ENCODE measurements at places on chromosomes 2 and 18. TPM values are rescaled to one million over a fixed set of nuclear protein-coding genes. Genes with fewer than 3 reads are reported as not detected.
A peak's percentile ranks its signal among the peaks of the same experiment; 100 is the strongest.

Gene WIPF1
- 1.2 TPM for total RNA-seq

GRCh38 chr18:43277164-43277600 is at the start of gene SYT4:
SYT4 (minus strand) TSS chr18:43277490; CDS start chr18:43277281, 209 bp downstream.
- DNase-seq, result peak; percentile 4

GRCh38 chr2:44937688-44938240 is 3.7 kb upstream of the SIX3 start:
- DNase-seq, result no peak

Gene EVX2
- total RNA-seq, result not detected

DNA sequence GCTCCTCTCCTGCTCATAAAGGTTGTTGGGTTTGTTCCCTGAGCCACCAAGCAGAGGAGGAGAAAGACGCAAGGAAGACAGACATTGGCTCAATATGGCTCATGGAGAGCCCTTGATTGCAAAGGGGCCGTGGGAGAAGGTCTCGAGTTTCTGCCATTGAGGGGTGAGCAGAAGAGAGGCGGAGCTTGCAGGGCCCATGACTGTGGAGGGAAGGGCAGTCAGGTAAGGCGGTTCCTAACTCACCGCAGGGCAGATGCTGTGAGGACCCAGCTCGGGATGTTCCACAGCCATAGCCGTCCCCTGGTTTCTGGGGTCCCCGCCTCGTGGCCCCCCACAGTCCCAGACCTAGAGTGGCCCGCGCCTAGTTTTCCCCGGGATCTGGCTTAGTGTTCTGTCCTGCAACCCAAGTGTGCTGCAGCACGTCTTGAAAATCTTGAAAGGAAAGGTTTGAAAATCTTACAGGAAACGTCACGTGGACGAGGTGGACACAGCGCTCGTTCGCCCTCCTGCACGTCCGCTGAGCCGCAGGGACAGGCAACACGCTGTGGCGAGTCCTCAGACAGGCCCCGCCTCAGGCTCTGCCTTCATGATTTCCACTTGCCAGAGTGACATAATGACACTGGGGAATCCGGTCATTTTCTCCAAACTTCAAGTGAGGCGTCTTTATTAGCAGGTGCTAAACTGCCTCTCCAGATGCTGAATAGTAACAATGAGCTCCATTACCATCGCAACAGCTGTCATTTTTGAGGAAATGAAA is 105.5 kb upstream of the HDAC4 start:
- DNase-seq, result no peak

Gene C2orf81
- total RNA-seq, result 0.41 TPM

GRCh38 chr2:50065835-50066234 is 911.5 kb upstream of the FSHR start:
- no peak for DNase-seq

Gene VRK2
- total RNA-seq, result 6.1 TPM

Gene GAD1
- total RNA-seq, result 80.7 TPM

DNA sequence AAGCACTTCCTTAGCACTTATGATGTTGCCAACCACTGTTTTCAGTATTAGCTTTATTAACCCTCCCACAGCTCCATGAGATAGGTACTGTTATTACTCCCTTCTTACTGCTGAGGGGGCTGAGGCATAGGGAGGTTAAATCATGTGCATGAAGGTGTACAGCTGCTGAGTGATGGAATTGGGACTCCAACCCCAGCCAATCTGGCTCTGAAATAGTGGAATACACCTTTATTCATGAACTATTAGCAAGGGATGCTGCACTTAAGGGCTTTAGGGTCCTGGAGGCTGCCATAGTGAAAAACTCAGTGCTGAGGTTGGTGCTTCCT is 19.2 kb downstream of the SMARCAL1 start:
- no peak for DNase-seq

GRCh38 chr2:61898810-61899209 is 6.7 kb upstream of the COMMD1 start:
- DNase-seq, result no peak

- no peak for DNase-seq
These were observed 111.9 kb downstream of the IRS1 start for GRCh38 chr2:226687641-226688253.

DNA sequence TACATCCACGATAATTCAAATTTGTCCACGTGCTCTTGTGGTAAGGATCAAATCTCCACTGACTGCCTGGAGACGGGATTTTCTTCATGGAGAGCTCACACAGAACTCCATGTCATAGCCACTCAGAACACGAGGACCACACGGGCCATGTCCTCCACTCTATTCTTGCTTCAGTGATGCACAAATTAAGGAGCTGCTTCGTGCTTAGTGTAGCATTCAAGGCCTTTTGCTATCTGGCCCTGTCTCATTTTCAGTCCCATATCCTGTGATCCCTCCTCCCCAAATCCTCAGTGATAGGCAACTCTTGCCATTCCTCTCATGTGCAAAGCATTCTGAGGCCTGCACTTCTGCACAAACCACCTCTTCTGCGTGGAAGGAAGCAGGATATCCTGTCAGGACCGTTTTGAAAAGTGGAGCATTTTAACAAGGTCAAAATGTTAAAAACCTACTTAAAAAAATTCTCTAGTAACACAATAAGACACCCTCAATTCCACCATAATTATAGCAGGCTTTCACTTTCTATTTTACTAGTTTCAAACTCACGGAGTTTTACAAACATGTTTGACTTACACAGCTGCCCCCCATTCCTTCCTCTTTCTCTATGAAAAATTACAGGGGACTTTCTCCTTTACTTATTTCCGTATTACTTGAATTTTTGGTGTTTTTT is 35.2 kb downstream of the ST3GAL5 start:
- DNase-seq, result no peak

Measured in frontal cortex (tissue), 4 donors.